ENCODE measurements at places on chromosomes 6 and 20.

DNA sequence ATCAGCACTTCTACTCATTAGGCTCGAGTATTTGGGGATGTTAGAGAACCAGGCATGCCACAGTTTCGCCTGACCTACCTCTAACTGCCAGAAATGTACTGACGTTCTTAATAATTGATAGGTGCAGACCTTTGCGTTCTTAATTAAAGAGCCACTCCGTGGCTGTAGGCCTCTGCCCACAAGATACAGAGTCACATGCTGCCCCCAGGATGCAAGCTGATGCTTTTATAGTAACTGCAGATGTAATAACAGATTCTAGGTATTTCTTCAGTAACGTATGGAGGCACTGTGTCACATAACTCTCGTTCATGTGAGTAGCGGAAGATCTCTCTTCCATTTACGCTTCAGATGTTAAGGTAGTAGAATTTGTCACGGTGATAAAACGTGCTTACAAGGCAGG lies 113.2 kb downstream of the RPP40 start:
- DNase-seq: no peak

DNA sequence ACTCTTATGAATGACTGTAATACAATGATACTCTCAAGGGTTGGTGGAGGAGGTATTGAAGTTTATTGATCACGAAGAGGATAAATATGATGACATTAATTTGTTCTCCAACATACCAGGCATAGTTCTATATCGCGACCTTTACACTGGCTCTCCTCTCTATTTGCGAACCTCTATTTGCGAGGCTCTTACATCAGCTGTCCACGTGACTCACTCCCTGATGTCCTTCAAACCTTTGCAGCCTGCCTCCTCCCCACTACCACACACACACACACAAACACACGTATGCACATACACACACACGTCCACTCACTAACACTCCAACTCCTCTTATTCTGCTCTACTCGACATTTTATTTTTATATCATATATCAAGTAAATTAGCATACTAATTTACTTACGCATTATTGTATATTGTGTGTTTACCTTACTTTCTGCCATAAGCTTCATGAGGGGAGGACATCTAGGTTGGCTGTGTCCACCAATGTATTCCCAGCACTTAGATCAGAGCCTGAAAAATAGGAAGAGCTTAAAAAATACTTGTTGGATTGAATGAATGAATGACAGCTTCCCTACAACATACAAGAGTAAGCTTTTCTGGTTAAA lies 53.3 kb upstream of the TNFRSF21 start:
- DNase-seq: no peak

- DNase-seq: peak; percentile 58
These were observed 611 bp downstream of the CNPY3 start for GRCh38 chr6:42929821-42930360.

- DNase-seq: no peak
These were observed 5.0 kb downstream of the CPXM1 start for GRCh38 chr20:2795451-2795850.

DNA sequence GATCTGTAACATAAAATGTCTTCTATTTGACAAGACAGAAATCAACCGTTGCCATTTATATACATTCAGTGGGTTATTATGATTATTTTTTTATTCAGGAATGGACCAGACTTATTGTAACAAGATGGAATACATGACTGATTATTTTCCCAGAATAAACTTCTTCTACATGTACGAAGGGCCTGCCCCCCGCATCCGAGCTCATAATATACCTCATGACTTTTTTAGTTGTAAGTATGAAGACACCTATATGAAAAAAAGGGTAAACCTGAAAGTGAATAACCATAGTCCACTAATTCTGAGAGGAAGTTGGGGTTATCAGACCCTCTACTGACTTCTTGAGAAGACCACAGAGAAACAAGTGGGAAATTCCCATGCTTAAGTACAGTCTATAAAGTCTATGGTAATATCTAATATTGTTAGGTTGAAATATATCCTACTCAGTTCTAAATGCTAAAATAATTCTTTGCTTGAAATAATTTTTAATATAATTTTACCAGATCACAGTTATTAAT lies 15.9 kb downstream of the OR2A4 start:
- no peak for DNase-seq

- no peak for DNase-seq
These were observed 150.7 kb downstream of the DOK5 start for GRCh38 chr20:54626126-54626525.

- no peak for DNase-seq
These were observed 8.2 kb downstream of the GCNT2 start for GRCh38 chr6:10529231-10529801.

- DNase-seq: no peak
These were observed 982 bp downstream of the DNAJC5 start for GRCh38 chr20:63895952-63896263.

DNA sequence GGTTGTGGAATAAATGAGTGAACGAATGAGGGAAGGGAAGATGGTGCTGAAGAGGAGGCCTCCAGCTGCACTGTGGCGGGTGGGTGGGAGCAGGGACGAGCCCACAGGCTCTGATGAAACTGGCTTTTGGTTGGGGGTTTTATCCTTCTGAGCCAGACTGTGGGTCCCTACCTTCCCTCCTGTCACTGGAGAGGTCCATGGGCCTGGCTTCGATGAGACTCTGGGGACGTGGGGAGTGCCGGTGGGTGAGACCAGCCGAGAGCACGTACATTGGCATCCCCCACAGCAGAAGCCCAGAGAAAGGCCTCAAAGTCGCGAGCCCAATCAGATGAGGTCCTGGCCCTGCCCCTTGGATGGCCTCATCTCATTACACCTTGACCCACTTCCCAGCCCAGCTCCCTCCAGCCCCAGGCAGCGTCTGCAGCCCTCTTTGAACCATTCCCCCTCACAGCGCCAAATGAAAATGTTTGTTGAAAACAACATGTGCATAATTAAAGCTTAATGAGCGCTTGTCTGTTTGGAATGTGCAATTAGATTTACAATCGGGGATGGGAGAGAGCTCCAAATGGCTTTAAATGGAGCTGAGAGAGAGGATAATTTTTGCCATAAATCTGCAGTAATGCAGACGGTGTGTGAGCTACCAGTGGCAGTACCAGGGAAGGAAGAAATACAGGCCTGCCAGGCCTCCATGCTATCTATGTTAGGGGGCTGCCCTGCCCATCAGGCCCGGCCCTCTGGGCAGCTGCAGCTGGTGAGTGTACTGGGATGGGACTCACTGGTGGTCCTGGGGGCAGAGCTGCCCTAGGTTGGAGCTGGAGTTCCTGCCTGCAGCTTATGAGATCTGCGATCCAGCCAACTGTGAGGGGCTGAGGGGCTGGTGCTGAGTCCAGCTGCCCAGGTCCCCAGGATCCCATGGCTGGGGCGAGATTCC lies 47.2 kb downstream of the TOX2 start:
- DNase-seq: no peak

DNA sequence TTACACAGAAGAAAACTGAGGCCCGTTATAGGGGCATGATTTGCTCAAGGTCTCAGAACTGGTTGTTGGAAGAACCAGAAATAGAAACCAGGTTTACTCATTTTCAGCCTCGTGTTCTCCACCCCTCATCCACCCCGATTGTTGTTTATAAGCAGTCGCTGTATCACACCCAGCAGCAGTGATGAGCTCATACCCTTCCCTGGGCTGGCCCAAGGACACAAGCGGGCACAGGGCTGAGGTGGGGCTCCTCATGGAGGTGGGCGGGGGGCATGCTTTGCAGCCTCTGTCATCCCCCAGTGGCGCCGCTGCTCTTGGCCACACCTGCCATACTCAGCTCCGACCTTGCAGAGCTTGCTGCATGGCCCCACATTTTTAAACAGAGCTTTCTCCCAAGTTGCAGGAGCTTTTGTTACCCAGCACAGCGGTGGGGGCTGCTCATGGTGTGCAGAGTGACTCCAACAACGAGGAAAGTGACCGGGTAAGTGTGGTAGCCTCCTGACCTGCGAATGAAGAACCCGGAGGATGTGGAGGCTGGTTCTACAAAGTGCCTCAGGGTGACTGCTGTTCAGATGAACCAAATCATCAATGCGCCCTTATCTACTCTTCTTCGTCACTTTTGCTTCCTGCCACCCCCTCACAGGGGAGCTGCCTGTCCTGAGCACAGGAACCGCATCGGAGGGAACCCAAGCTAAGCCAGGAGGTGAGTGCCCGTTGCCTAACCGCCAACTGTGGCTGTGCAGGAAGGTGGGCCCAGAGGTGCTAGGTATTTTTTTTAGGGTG lies 43.6 kb upstream of the NKX2-2 start:
- peak; percentile 34 for DNase-seq

DNA sequence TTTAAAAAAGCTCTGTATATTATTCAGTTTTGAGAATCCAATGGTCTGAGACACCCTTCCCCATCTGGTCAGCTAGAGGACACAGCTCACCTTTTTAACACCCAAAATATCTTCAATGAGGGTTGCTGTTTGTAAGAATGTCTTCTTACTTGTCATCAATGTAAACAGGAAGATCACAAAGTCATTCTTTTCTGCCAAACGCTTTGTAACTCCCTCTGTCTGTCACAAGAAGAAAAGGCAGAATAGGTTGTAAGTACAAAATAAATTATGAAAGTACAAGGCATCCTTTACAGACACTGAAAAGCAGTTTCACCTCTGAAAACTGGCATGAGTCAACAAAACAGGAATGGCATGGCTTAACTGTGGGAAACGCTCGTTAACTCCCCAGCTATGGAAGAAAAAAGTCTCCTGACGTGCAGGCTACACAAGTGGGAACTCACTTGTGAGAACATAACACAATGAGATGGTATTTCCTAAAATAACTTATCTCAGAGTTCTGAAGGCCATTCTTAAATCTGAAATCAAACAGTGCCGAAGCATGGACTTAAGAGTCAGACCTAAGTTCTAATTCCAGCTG lies 42.7 kb downstream of the TRPC4AP start:
- no peak for DNase-seq

DNA sequence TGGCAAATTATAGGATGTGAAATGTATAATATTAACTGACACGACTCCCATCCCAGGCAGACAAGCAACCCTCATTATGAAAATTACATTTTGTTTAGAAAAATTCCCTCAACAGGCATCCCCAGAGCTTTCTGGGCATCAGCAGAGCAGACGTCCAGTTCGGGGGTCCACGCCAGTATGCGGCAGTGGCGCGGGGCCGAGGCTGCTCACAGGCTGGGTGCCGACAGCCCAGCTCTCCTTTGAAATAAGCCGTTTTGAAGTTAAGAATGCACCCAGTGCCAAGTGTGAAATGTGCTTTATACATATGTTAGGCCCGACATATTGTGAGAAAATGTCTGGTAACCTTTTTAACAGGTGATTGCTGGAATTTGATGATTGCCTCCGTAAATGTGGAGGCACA lies 50.4 kb downstream of the RPP40 start:
- DNase-seq: no peak

DNA sequence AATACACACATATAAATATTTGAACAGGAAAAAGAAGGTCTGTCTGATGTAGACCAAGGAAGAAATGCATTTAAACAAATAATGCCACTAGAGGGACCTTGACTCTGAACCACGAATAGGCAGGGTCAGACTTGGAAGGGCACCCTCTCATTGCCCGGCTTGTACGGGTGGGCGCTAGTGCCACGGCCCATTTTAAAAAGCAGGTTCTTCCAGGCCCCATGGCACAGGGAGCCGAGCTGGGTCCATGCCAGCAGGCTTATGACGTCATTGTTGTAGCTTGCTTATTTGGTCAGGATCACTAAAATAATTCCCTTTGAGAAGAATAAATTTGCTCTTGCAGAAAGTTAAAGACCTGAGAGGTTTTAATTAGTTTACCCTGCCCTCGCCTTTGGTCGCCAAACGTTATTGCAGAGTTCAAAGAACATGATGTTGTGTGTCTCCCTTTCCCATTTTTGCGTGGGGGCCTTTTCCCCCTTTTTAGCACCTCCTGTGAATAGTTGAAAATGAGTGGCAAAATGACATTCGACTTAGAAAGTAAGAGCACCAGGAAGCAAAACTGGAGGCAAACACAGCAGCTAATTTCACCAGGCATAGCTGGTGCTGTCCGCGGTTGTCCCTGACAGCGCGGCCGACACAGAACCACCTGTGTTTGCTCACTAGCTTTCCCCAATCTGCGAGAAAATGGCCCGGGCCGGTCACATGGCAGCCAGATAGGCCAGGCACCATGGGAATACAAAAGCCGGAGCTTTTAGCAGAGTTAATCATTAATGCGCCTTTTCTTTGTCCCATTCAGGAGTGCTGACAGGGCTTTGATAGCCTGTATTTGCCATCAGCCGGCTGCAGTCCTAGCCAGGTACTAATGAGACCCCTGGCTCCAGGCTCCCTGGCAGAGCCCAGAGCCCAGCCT lies 93.8 kb downstream of the FOXA2 start:
- DNase-seq: no peak

DNA sequence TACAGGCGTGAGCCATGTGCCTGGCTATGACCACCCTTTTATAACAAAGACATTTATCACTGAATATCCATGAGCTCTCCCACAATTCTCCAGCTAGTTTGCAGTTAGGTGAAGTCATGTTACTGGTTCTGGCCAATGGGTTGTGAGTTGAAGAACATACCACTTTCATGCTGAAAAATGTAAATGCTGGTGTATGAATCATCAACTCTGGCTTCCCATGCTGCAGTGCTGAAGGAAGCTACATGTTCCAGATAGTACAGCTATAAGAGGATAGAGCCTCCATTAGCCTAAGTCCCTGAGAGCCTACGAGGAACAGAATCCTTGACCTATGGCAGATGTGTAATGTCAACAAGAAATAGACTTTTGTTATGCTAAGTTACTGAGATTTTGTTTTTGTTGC lies 180.4 kb downstream of the BTBD9 start:
- no peak for DNase-seq

GRCh38 chr6:134675110-134676054 lies 274.5 kb downstream of the ALDH8A1 start:
- DNase-seq: no peak

DNA sequence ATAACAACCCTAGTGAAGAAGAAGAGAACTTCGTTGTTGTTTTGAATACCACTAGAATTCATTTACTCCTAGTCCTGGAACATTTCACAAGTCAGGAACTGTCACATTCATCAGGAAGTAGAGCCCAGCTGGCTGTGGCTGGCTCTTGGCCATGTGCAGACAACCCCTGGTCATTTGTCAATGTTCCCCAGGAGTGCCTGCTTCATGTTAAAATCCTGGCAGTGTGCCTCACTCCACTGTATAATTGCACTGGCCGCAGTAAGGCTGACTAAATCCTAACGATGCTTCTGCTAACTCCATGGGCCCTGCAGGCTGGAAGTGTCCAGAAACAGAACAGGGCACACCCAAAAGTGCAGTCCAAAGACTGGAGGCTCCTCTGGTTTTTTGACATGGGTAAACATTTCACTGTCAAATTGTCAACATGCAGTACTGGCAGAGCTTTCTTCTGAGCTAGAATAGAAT lies 41.5 kb upstream of the ADGRF1 start:
- no peak for DNase-seq

DNA sequence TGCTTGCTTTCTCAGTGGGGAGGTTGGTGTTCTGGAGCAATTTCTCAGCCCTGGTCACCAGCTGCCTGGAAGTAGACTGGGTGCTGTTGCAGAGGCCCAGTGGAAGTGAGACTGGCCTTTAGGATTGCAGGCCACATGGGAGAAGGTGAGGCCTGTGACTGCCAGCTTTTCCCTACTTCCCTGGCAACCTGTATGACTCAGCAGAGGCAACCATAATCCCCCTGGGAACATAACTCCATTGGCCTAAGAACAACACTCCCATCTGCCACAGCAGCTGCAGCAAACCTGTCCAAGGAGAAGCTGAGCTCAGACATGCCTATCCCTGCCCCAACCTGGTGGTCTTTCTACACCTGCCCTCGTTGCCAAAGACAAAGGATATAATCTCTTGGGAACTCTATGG lies 473.5 kb upstream of the SPTLC3 start:
- no peak for DNase-seq

GRCh38 chr20:8012724-8013123 lies 6.8 kb downstream of the TMX4 start:
- no peak for DNase-seq
